ENCODE measurements at places on chromosomes 12 and 14. TPM values are rescaled to one million over a fixed set of nuclear protein-coding genes. Genes with fewer than 3 reads are reported as not detected.

The VRTN gene
- total RNA-seq, result not detected

GRCh38 chr12:128794661-128795529 is 28.9 kb downstream of the SLC15A4 start:
- DNase-seq, result no peak

- DNase-seq, result peak; percentile 58
These were observed 148.8 kb upstream of the E2F7 start for GRCh38 chr12:77214136-77214535.

DNA sequence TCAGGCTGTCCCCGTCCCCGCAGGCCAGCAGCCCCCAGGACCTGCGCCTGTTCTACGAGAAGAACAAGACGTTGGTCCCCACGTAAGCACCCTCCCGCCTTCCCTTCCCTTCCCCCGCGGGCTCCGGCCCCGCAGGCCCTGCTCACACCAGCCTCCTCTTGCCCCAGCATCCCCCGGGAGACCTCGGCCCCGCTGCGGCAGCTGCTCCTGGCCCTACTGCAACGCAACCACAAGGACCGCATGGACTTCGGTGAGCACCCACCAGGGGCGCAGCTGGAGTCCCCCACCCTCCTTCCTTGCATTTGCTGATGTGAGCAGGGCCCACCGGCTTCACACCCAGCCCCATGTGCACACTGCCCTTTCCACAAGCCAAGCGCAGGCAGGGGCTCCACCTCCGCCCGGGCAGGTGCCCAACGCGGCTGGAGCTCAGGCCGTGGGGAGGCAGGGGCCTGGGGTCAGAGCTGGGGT is 15.4 kb downstream of the ULK1 start:
- DNase-seq, result no peak

The LRCOL1 gene
- total RNA-seq, result not detected

The SUSD6 gene
- total RNA-seq, result 12.2 TPM

GRCh38 chr14:101502761-101503392 is 58.4 kb upstream of the DIO3 start:
- no peak for DNase-seq

- DNase-seq, result peak; percentile 8
These were observed 36.7 kb upstream of the RESF1 start for GRCh38 chr12:31922341-31923062.

DNA sequence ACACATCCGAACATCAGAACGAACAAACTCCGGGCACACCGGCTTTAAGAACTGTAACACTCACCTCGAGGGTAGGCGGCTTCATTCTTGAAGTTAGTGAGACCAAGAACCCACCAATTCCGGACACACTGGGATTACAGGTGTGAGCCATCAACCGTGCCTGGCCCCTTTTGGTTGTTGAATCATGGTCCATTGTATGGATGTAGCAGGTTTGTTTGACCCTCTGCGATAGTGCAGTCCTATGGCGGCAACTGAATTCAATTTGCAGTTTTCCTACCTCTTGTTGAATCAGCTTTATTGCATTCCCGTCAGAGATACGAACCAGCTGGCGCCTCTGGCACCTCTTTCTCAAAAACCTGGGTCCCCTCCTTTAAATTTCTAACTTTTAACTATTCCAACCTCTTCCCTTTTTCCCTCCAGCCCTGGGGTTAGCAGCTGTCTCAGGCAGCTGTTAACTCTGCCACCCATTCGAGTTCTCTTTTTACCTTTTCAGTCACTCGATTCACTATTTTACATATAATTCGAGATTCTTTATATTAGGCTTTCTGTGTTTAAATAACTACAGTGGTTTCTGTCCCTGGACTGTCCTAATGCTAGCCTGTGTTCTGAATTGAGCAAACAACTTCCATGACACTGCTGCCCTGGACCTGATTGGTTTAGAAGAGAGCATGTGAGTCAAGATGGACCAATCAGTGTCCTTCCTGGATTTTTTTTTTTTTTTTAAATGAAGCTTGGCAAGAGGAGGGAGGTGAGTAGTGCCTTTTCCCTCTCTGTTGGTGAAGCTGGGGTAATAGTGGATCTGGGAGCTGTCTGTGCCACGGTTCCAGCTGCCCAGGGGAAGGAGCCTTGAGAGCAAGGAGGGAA is 261.5 kb downstream of the PCNX1 start:
- DNase-seq, result peak; percentile 9

The RNASE3 gene
- not detected for total RNA-seq

DNA sequence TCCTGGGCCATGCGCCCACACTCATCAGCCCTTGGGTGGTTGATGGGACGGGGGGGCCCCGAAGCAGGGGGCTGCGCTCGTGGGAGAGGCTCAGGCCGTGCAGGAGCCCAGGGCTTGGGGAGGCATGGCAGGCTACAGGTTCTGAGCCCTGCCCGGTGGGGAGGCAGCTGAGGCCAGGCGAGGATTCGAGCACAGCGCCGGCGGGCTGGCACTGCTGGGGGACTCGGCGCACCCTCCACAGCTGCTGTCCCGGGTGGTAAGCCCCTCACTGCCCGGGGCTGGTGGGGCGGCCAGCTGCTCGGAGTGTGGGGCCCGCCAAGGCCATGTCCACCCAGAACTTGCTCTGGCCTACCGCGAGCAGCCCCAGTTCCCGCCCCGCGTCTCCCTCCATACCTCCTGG is 295.8 kb upstream of the SEL1L start:
- no peak for DNase-seq

DNA sequence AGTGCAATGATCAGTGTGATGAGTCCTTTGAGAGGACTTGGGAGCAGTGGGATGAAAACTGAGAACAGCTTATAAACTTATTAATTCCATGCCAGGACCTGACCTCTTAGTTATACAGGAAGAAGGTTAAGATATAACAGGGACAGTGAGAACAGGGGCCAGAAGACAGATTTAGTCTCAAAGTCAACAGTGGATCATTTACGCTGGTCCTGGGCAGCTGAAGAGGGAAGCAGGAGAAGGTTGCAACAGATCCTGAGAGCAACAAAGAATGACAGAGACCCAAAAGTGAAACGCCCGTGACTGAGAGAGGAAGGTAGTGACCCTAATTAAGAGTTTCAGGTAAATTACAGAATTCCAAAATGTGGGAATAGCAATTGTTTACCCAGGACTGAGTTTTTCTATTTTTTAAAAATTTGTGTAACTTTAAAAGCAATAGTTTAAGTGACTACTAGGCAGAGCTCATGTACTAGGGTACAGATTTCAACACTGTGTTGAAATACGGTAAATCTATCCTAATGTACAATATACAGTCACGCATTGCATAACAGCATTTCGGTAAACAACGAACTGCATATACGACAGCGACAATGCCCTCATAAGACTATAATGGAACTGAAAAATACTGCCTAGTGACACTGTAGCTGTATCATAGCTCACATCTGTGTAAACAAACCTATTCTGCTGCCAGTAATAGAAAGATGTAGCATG is 77.7 kb upstream of the GNPNAT1 start:
- DNase-seq, result no peak

The ACVRL1 gene
- 114 TPM for total RNA-seq

DNA sequence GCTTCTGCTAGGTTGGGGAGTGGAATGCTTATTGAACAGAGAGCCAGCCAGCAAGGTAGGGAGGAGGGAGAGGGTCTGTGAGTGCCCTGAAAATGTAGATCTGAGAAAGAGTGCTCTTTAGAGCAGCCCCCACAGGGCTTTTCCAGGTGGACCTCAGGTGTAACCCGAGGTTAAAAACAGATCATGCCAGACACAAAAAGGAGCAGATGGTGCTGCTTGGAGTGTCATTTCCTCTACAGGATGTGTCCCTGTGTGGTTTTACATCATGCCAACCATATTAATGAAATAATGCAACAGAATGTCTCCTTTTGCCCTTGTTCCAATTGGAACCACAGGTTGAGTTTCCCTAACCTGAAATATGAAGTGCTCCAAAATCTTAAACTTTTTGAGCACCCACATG is 6.4 kb downstream of the SUSD6 start:
- no peak for DNase-seq

The KRT8 gene
- total RNA-seq, result 5.5 TPM

DNA sequence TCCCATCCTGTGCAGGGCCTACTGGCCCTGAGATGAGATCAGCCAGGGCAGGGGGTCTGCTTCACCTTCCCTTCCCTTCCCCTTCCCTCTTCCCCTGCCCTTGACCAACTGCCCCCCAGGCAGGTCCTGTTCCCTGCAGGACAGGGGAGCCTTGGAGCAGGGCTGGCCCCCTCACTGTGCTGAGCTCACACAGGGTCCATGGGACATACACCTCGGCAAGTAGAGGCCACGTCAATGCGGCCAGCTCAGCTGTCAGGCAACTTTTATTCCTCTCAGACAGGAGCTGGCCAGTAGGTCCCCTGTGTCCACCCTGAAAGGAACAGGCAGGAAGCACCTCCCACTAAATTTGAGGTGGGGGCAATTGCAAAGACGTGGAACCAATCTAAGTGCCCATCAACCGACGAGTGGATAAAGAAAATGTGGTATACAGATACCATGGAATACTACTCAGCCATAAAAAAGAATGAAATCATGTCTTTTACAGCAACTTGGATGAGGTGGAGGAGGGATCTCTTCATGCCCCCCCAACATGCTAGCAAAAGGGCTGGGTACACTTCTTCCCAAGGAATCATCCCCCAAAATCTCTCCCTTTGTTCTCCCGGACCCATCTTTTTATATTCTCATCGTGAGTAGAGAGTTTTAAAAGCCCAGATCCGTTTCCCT is 148.7 kb downstream of the BCL11B start:
- no peak for DNase-seq

- DNase-seq, result no peak
These were observed 12.5 kb downstream of the TMEM253 start for GRCh38 chr14:21113369-21113768.

The MOK gene
- total RNA-seq, result 34.9 TPM

The CGRRF1 gene
- 15.4 TPM for total RNA-seq

GRCh38 chr14:57297852-57298251 is 29.1 kb downstream of the AP5M1 start:
- DNase-seq, result no peak

DNA sequence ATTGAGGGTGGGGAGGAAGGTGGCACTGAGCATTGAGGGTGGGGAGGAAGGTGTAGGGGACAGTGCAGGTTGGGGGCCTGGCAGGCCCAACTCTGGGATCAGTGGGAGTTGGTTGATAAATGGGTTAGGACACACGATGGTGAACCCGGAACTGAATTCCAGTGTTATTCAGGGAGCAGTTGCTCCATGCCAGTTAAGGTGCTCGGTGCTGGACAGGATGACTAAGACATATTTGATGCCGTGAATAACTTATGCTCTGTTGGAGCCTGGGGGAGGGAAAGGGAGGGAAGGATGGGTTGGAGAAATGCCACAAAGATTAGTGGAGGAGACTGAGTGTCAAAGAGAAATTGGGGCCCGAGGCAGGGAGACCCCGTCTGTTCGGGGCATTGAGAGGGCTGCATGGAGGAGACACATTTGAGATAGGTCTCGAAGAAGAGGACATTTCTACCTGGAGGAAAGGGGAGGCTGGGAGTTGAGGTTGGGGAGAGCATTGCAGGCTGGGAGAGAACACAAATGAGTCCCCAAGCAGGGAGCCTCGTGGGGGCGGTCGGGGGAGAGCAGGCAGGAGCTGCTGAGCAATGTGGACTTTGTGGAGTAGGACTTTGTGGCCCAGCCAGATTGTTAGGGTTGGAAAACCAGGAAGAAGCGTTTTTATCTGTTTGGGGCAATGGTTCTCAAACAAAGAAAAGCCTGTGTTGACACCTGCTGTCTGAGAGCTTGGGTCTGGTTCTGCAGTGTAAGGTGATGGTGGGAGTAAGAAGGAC is 65.3 kb downstream of the IQSEC3 start:
- DNase-seq, result no peak

The FOXA1 gene
- not detected for total RNA-seq

The PYM1 gene
- 25.9 TPM for total RNA-seq

The SLC10A1 gene
- total RNA-seq, result not detected

The PROX2 gene
- not detected for total RNA-seq

The TMEM132C gene
- not detected for total RNA-seq

The MSI1 gene
- total RNA-seq, result not detected

The PLEKHG7 gene
- not detected for total RNA-seq

DNA sequence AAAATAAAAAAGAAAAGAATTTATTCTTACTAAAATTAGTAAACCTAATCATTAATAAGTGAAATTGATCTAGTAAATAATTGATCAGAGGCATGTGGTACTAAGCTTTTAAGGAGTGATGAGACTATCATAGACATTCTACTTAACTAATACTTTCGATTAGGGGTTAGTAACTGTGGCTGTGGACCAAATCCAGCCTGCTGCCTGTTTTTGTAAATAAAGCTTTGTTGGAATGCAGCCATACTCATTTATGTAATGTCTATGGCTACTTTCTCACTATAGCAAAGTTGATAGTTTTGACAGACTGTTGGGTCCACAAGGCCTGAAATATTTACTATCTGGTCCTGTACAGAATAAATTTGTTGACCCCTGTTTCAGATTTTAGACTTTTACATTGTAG is 63.2 kb downstream of the PLEKHA5 start:
- no peak for DNase-seq

DNA sequence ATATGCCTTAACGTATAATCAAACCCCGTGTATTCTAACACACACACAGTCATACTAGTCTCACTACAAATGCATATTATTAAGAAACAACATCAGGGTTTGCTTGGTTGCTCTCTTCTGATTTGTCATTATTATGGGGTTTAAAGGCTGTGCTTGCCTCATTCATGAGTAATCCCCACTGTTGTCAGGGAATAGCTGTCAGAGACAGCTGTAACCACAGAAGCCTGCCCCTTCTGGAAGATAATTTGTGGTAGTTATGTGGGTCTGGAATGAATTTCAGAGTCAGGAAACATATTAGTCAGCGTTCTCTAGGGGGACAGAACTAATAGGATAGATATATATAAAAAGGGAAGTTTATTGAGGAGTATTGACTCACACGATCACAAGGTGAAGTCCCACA is 456.9 kb upstream of the TMEM132C start:
- DNase-seq, result peak; percentile 97
